ENCODE measurements at places on chromosomes 5 and 9.

GRCh38 chr5:143279698-143280097 is 123.8 kb downstream of the NR3C1 start:
- no peak for DNase-seq

GRCh38 chr9:90325913-90326653 is 316.5 kb downstream of the DIRAS2 start:
- DNase-seq = no peak

DNA sequence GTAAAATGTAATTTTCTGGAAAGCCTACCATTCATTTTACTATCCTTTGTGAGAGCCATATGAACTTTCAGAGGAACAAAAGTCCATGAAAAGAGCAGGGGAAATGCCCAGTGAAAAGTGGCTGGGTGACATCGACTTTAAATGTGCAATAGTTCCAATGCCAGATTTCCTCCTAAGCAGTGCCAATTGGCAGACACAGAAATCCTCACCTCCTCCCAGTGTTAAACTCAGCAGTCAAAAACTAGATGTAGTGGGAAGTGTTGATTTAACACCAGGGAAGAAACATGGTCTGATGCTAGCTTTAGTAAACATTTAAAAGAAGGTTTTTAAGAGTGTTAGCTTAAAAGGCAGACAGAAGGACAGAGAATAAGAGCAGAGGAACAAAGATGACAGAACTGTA is 2055.2 kb downstream of the MAT2B start:
- no peak for DNase-seq

DNA sequence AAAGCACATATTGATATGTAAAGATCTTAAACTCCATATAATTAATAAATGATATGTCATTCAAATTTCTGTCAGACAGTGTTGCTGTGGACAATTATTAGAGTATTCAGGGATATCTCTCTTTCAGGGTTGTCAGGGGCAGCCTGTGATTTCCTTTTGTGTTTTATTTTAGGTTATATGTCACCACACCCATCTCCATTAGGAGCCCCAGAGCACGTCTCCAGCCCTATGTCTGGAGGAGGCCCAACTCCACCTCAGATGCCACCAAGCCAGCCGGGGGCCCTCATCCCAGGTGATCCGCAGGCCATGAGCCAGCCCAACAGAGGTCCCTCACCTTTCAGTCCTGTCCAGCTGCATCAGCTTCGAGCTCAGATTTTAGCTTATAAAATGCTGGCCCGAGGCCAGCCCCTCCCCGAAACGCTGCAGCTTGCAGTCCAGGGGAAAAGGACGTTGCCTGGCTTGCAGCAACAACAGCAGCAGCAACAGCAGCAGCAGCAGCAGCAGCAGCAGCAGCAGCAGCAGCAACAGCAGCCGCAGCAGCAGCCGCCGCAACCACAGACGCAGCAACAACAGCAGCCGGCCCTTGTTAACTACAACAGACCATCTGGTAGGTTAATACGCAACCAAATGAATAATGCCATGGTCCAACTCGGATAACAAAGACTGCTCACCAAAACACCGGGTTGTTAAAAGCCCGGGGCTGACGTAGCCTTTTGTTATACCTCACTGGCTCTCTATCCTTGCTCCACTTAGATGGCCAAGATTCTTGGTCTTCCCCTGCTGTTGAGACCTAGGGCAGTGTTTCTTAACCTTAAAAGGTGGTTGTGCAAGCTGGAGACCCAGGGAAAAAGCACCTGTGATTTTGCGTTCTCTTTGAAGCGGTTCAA is 24.4 kb downstream of the SMARCA2 start:
- DNase-seq = no peak

- DNase-seq = no peak
Measured at GRCh38 chr5:124398460-124398859, 348.0 kb downstream of the ZNF608 start.

- DNase-seq = no peak
Measured at GRCh38 chr9:121300283-121301119, 32.5 kb downstream of the GSN start.

GRCh38 chr5:159987031-159987674 is 21.8 kb upstream of the TTC1 start:
- peak; percentile 59 for DNase-seq

DNA sequence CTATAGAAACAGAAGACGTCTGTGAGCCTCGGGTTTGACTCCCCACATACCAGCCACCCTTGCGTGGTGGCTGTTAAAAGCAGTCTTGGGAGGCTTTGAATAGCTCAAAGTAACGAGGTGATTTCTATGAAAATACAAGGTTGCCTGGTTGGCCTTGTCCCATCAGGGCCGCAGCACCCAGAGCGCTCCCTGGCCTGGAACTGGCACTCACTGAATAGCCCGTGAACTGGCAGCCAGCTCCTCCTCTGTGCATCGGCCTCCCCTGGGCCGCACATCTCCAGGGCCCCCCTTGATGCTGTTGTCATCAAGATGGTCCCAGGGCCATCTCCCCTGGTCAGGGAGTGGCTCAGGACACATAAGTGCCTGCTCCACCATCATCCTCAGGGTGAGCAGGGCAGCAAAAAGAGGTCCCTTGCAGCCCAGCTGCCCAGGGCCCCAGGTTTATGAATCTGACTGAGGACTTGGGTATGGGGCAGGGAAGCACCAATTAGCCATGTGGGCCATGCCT is 144.6 kb upstream of the PPP1R26 start:
- no peak for DNase-seq

GRCh38 chr5:169649486-169649885 is 12.4 kb downstream of the DOCK2 start:
- DNase-seq = no peak

- no peak for DNase-seq
Measured at GRCh38 chr9:81213456-81213855, 475.9 kb downstream of the TLE1 start.

DNA sequence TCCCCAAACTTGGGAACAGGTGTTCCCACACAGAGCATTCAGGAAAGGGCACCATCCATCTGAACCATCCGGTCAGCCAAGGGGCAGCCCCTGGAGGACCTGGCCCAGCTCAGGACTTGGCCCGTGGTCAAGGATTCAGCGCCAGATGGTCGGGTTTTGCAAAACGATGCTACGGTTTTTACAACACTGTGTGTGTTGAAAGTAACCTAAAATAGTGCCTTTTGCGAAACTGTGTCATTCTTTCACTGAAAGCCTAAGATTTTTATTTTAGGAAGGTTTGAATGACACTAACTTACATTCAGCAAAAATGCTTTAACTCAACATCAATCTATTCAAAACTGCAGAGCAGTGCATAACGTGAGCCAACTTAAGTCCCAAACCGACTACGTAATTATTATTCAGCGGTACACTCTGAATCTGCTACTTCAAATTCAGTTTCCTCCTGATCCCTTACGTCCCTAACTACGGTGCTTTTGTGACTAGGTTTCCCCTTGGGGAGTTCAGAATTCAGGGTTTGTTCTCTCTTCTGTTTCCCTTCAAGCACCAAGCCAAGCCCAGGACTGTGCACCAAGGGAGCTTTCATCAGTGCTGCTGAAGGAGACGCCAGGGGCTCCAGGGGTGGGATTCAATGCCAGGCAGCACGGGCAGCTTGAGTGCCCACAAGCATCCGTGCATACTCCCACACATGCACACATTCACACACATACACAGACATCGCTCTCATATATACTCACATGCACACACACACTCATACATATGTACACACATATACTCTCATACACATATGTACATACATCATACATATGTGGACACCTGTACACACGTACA is 25.8 kb downstream of the LPCAT1 start:
- DNase-seq = no peak

DNA sequence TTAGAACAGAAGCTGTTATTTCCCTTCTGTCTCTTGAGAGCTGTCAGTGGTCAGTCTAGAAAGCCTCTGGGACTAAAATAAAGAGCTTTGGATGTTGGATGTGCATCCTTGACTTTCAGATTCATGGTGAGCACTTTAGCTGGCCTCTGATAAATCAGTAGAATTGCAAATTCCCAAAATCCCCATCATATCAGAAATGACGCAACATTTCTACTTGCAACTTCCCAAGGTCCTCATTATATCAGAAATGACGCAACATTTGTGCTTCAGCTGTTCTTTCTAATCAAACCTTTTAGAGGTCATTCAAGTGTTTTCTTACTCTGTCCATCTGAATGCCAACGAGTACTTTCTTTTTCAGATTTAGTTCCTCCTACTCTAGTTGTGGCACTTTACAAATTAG is 167.3 kb upstream of the MOCS2 start:
- DNase-seq = no peak

DNA sequence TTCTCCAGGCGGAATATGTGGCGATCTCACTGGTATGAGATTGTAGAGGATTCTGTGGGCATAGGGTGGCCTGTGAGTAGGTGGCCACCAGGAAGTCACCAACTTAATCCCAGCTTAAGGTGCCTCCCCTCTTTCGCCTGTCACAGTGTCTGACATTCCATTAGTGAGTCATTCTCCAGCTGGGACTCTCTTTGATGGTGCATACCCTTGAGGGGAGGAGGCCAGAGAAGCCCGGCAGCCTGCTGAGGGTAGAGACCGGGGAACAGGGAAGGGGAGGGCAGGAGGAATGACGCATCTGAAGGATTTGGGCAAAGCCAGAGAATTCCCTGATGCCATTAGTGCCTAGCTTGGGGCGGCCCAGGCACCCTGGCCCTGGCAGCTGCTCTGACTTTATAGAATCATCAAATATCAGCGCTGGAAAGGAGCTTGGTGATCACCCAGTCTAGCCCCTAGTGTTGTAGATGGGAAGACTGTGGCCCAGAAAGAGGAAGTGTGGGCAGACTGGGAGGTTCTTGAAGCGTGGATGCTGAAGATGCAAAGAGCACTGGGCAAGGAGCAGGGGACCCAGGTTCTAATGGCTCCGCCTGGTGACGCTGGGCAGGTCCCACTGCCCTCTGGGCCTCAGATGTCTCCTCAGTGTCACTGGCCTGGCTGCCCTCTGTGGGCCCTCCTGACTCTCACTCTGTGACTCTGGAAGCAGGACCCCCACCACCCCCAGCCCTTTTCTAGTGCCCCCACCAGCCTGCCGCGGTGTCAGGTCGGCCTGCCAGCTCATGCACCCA is 41.4 kb downstream of the DAB2IP start:
- no peak for DNase-seq

- no peak for DNase-seq
Measured at GRCh38 chr5:40306869-40307487, 372.7 kb upstream of the PTGER4 start.

DNA sequence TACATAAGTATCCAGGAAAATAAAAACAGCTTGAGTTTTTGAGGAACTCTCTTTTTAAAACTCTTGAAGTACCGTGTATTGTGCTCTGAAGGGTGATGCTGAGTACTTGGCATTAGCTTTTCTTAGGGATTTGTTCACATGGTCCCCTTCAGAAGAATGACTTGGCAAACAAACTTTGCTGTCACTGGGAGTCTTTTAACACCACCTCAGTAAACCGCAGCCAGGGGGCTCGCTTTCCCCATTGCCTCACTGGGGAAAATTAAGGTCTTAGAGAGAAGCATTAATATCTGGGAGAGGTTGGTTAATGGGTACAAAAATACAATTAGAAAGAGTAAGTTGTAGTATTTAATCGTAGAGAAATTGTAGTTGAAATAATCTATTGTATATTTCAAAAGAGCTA is 105.9 kb upstream of the DAP start:
- DNase-seq = no peak

DNA sequence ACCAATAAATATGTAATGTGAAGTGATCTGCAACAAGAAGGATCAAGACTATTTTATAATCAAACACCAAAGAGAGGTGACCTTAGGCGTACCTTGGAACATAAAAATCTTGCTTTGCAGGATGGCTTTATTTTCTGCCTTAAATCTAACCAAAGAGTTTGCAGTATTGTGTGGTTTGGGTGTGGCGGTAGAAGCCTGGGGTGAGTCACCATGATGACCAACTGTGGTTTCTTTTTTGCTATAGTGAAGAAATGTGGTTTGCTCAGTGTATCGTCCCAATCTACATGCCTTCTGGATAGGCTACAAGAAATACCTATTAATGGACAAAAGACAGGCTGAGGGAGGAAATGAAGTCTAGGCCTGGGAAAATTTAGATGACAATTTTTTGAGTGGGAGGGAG is 5.1 kb upstream of the CAST start:
- no peak for DNase-seq

GRCh38 chr5:175321927-175322532 is 122.0 kb downstream of the DRD1 start:
- no peak for DNase-seq

GRCh38 chr9:121889990-121890563 is 203.0 kb downstream of the TTLL11 start:
- DNase-seq = no peak

DNA sequence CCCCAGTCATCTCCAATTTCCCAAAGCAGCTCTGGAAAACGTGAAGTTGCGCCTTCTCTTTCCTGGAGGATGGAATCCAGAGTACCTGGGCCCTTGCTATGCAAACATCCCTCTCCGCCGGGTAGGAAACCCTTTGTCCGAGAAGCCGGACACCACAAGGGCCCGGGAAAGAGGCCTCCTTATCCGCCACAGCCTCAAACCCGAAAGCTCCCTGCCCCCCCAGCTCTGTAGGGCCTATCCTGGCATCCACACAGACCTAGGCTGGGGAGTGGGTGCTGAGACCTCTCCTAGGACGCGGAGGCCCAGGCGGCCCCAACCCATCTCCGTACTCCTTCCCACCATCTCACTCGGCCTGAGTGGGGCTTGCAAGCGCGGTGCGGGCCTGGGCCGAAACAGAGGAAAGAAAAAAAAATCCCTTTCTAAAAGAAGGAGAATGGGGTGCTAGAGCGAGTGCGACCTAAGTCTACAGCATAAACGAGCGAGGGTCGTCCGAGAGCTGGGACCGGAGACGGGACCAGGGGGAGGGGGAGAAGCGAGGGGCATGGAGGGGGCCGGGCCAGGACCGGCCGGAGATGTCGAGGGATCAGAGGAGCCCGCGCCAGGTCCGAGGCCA is 624 bp downstream of the FBXW11 start:
- DNase-seq = no peak

GRCh38 chr9:7785813-7786212 is 13.8 kb downstream of the DMAC1 start:
- no peak for DNase-seq

GRCh38 chr5:147072622-147073021 is 162.2 kb upstream of the STK32A start:
- no peak for DNase-seq

GRCh38 chr9:34610434-34611206 is 1.3 kb downstream of the RPP25L start:
- no peak for DNase-seq

GRCh38 chr9:114936581-114936980 is 6.2 kb upstream of the TNFSF8 start:
- no peak for DNase-seq

- DNase-seq = no peak
Measured at GRCh38 chr9:75993434-75993833, 103.0 kb downstream of the PCSK5 start.

Measured in stimulated activated CD4-positive, alpha-beta T cell treated with anti-CD3 and anti-CD28 coated beads, Interleukin-1b, Interleukin-23, amount 100 ng/mL, for 1 hour (primary cell).